ENCODE measurements at places on chromosomes 2 and 18. TPM values are rescaled to one million over a fixed set of nuclear protein-coding genes. Genes with fewer than 3 reads are reported as not detected.

DNA sequence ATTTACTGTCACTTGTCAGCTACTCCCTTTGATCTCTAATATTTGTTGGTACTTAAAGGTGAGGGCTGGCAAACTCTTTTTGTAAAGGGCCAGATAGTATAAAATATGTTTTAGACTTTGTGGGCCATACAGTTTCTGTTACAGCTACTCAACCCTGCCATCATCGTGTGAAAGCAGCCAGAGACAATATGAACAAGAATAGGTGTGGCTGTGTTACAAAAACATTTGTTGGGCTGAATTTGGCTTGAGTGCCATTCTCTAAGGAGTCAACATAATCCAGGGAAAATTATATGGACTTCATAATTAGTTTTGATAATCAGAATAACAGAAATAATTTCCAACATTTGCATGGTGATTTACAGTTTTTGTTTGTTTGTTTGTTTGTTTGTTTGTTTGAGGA, 190.6 kb downstream of the LTBP1 start:
- no peak for DNase-seq
- H3K27ac ChIP-seq: no peak overlapping the region
- H3K27me3 ChIP-seq: no peaks in the 10 kb centered on the region
- H3K4me3 ChIP-seq: no peak overlapping the region
- H3K36me3 ChIP-seq: no peaks in the 10 kb centered on the region

- no peaks in the 10 kb centered on the region for H3K27me3 ChIP-seq
- H3K4me3 ChIP-seq: no peak overlapping the region
- H3K36me3 ChIP-seq: no peaks in the 10 kb centered on the region
Measured at GRCh38 chr2:105915005-105915558, 170.4 kb downstream of the NCK2 start.

DNA sequence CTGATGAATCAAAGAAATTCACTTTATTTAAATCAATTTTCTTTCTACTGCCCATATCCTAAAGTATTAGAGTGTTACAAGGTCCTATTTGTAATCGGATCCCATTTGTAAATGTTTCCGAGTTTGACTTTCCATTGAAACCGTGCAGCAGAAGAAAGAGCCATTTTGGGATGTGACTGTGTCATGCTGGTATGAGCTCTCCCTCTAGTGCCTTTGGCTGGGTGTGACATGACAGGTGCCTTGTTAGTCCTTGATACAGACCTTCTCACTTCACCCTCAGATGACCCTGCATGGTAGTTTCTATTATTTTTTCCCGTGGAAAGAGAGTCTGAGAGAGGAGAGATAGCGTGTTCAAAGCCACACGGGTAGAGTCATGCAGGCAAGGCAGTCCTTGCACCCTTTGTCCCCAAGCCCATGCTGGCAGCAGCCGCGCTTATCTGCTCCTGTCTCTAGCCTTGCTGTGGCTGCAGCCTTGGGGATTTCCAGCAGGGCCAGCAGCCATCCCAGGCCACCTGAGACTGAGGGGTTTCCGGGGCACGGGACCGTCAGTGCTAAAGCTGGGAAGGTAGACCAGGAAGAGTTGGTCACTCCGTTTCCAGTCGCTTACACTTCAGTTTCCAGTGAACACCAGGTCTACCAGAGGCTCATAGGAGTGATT, 21.4 kb downstream of the CHMP1B start:
- H3K4me3 ChIP-seq: no peak overlapping the region
- no peak overlapping the region for H3K27ac ChIP-seq
- no peaks in the 10 kb centered on the region for H3K27me3 ChIP-seq
- H3K36me3 ChIP-seq: no peaks in the 10 kb centered on the region

- no peak for DNase-seq
- H3K4me3 ChIP-seq: no peak overlapping the region
- H3K36me3 ChIP-seq: no peaks in the 10 kb centered on the region
- no peaks in the 10 kb centered on the region for H3K27me3 ChIP-seq
- no peaks in the 10 kb centered on the region for H3K4me1 ChIP-seq
Measured at GRCh38 chr2:25290811-25291495, 50.8 kb downstream of the DNMT3A start.

GRCh38 chr2:46818819-46819218, 96.8 kb downstream of the MCFD2 start:
- no peak overlapping the region for H3K4me3 ChIP-seq
- no peak overlapping the region for H3K27ac ChIP-seq
- no peaks in the 10 kb centered on the region for H3K27me3 ChIP-seq
- no peak for DNase-seq
- no peaks in the 10 kb centered on the region for H3K4me1 ChIP-seq

- no peak overlapping the region for H3K27ac ChIP-seq
- H3K27me3 ChIP-seq: no peaks in the 10 kb centered on the region
- no peaks in the 10 kb centered on the region for H3K4me1 ChIP-seq
- DNase-seq: no peak
- no peak overlapping the region for H3K4me3 ChIP-seq
Measured at GRCh38 chr2:68172990-68173700, 15.5 kb downstream of the PNO1 start.

DNA sequence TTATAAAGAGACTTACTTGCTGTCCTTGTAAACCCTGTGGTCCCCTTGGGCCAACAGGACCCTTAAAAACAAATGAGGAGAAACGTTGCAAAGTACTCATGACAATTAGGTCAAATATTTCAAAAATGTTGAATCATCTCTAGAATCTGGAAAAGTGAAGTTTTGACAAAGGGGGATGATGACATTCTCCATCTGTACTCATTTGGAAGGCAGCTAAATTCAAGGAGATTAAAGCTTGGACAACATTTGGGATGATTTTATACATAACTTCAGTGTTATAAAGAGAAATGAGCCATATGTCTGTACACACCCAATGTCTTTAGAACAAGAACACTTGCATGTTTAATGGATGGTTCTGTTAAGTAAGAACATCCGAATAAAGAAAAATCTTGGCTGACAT, 92.9 kb downstream of the COL5A2 start:
- DNase-seq: no peak
- H3K27ac ChIP-seq: no peak overlapping the region
- no peaks in the 10 kb centered on the region for H3K27me3 ChIP-seq
- no peaks in the 10 kb centered on the region for H3K4me1 ChIP-seq
- no peak overlapping the region for H3K4me3 ChIP-seq
- H3K36me3 ChIP-seq: no peaks in the 10 kb centered on the region

DNA sequence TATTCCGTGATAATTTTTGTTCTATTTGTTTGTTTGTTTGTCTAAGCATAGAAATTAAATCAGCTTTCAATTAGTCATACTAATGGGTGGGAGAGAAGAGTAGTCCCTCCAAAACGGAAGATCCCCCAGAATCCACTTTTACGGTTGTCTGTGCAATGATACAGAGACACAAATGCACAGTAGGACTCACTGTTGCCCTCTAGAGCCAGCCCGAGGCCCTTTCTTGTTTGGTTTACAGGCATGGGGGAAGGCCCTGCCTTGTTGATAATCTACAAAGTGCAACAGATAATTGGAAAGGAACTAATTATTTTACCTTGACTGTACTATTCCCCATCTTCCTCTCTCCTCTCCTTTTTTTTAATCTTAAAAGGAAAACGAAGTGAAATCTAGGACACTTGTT, 121.1 kb downstream of the ACOXL start:
- DNase-seq: no peak
- no peaks in the 10 kb centered on the region for H3K4me1 ChIP-seq
- no peaks in the 10 kb centered on the region for H3K27me3 ChIP-seq
- no peak overlapping the region for H3K4me3 ChIP-seq
- no peaks in the 10 kb centered on the region for H3K36me3 ChIP-seq

GRCh38 chr2:21996339-21996738, 872.6 kb downstream of the TDRD15 start:
- H3K27me3 ChIP-seq: no peaks in the 10 kb centered on the region
- no peaks in the 10 kb centered on the region for H3K36me3 ChIP-seq

DNA sequence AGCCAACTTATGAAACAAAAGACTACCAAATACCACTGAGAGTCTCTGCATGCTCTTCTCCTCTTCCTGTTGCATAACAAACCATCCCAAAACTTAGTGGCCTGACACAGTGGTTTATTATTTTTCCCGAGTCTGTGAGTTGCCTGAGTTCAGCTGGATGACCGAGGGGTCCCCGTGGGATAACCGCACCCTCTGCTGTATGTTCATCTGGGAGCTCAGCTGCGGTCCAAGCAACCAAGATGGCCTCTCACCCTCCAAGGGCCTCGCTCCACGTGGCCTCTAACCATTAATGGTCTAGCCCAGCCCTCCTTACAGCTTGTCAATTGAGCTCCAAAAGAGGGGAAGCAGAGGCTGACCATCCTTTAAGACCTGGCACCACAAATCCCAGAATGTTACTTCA, 17.1 kb downstream of the ITM2C start:
- H3K27ac ChIP-seq: no peak overlapping the region
- H3K4me3 ChIP-seq: no peak overlapping the region
- no peaks in the 10 kb centered on the region for H3K27me3 ChIP-seq
- H3K4me1 ChIP-seq: no peaks in the 10 kb centered on the region
- DNase-seq: no peak

- H3K27me3 ChIP-seq: no peaks in the 10 kb centered on the region
- no peak overlapping the region for H3K27ac ChIP-seq
- H3K4me1 ChIP-seq: no peaks in the 10 kb centered on the region
- H3K4me3 ChIP-seq: no peak overlapping the region
- DNase-seq: no peak
- H3K36me3 ChIP-seq: no peaks in the 10 kb centered on the region
Measured at GRCh38 chr2:114800371-114800770, 357.9 kb downstream of the DPP10 start.

SUMO1 gene
- total RNA-seq: 43.3 TPM

DSG1 gene
- total RNA-seq: 4.3 TPM

SETBP1 gene
- 29.1 TPM for total RNA-seq

CNDP1 gene
- 33.2 TPM for total RNA-seq

SH2D6 gene
- total RNA-seq: not detected

MYO1B gene
- 197 TPM for total RNA-seq
